ENCODE measurements at places on chromosomes 1 and 21.

DNA sequence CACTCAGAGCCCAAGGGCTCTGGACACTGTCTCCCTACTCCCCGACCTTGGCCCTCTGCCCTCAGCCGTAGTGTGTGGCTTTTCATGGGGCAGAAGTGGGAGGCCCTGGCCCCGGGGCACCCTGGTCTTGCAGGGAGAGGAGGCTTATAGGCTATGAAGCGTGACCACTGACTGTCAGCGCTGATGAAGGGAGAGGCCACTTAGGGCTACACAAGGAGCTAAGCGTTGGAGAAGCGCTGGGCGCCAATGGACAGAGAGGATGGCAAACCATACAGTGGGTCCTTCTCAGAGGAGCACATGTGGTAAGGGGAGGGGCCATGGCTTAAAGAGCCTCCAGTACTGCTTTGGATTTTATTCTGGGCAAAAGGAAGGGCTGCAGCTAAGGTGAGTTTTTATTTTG lies 7.9 kb downstream of the CRABP2 start:
- DNase-seq = no peak

- no peak for DNase-seq
Observed at GRCh38 chr1:12029720-12030339, 10.5 kb downstream of the MIIP start.

GRCh38 chr1:33721301-33721815 lies 142.5 kb upstream of the HMGB4 start:
- DNase-seq = no peak

DNA sequence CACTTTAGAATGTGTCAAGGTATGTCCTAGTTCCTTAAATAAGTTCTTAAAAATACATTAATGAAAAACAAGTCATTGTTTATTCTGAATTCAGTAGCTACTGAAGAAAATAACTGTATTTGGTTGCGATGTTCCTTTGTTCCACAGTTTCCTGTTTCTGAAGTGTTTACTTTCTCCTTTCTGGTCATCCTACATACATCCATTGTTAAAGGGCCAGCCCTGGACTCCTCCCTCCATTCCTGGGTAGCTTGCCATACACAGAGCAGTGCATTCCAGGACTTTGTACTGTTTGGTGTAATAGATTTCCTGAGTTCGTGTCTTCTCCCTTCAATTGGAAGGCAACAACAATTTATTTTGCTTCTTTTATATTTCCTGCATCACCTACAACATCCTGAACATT lies 845.4 kb upstream of the CXADR start:
- DNase-seq = no peak

DNA sequence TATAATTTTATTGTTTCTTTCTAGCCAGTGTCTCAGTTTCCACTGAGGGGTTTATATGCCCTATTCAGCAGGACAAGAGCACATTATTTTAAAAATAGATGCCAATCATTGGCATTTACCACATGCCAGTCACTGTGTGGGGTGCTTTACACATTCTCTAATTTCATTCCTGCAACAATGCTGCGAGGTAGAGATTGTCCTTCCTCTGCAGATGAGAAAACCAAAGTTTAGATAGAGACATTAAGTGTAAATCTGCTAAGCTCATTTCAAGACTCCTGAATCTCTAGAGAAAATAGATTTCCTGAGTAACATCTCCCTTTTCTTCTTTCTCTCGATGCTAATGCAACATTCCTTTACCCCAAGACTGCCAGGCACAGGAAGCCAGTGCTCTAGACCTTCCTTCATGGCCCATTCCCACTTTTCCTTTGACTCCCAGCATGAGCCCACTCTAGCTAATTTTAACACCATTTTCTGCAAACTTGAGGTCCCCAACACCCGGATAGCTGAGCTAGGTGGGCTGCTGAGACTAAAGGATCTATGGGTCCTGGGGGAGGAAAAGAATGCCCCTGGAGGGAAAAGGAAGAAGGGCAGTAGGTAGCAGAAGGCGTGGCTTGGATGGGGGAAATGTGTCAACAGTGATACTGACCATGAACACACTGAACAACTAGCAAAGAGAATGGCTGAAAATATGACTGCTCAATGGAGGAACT lies 50.0 kb downstream of the SH3GLB1 start:
- DNase-seq = no peak

GRCh38 chr1:117794073-117794472 lies 135.3 kb downstream of the GDAP2 start:
- no peak for DNase-seq

All from inflammatory macrophage treated with lipopolysaccharide for 1 hour (primary cell).